ENCODE measurements at places on chromosomes 6 and 20.

DNA sequence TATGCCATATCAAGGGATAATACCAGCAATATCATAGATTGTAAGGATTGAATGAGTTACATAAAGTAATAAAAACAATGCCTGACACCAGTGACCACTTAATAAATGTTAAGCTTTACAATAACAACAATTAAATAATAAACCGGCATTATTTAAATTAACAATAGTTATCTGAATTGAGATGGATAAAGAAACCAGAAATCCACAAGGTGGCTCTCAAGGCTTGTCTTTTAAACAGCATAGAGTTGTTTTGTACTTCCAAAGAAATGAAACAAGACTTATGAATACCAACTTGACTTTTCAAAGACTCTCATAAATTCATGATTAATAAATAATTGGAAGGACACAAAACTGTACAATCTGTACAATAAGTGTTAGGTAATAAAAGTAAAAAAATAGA lies 203.1 kb downstream of the ASCC3 start:
- DNase-seq, result no peak

DNA sequence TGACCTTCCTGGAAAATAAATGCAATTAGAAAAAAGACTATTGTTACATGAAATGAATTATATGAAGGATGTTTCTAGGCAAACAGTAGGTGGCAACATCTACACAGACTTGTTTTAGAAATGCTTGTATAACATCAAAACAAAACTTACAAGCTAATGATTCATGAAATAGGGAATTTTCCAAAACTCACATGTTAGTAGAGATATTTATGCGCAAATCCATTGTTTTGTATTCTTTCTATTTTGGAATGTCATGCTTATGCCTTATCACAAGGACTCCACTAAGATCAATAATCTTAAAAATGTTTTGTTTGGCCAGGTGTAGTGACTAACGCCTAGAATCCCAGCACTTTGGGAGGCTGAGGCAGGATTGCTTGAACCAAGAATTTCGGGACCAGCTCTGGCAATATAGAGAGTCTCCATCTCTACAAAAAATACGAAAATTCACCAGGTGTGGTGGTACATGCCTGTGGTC lies 32.3 kb upstream of the LGSN start:
- no peak for DNase-seq

- no peak for DNase-seq
These were observed 62.0 kb downstream of the ATXN1 start for GRCh38 chr6:16698997-16699868.

GRCh38 chr6:24673625-24674024 lies 6.7 kb downstream of the ACOT13 start:
- DNase-seq, result no peak

- no peak for DNase-seq
These were observed 126.9 kb downstream of the KCNQ5 start for GRCh38 chr6:72748759-72749158.

DNA sequence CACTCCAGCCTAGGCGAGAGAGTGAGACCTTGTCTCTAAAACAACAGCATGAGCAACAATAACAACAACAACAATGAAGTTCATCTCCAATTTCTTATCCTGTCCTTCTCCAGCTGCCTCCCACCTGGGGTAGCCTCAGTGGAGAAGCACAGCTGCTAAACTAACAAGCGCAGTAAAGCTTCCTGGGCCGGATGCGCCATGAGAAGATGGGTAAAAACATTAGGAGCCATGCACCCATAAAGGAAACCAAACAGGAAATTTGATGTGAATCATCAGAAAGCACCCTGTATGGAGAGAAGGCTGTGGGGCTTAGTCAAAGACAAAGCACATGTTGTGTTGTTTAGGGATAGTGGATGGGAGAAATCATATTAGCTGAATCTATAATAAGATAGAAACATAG lies 61.1 kb upstream of the CCN6 start:
- DNase-seq, result no peak

DNA sequence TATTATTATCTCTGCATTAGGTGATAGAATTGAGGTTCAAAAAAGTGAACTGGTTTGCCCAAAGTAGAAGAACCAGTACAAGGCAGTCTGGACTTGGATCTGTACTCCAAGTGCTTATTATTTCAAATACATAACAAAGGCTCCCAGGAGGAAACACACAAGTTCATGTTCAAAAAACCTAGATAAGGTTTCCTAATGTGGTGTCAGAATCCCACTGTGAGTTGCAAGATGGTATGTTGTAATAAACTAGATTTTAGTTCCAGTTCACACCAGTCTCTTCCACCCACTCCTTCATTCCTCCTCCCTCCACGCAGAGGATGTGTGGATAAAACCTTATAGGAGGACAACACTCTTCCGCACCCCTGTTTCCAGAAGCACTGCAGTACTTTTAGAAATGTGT lies 42.8 kb downstream of the KIAA0319 start:
- no peak for DNase-seq

DNA sequence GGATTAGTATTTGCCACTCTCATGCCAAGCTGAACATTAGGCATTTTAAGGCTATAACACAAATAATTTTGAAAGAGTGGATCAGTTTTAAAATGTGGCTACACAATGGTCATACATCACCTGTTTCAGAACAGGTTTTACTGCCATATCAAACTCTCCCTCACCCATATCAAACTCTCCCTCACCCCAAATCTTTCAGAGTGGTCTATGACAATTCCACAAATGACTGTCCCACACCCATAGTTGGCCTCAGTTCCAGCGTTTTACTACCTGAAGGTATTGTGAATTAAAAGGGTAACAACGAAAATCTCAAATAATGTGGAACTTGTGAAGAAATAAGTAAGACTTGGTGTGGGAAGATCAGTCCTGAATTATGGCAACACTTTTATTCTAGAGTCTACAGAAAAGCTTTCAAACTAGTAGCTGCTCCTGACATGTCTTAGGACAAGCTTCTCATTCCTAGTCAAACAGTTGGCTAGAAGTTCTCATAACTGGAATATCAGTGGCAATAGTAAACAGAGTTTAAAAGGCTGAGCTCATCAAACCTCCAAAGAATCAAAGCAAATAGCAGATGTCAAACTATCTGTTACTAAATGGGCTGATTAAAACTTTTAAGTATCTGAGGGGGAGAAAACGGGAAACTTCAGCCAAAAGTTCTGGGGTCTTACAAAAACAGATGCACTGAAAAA lies 52.4 kb downstream of the MAP3K7 start:
- no peak for DNase-seq

GRCh38 chr6:98894810-98895209 lies 52.9 kb downstream of the FBXL4 start:
- no peak for DNase-seq

GRCh38 chr6:6900569-6901204 lies 207.1 kb upstream of the RREB1 start:
- DNase-seq, result no peak

DNA sequence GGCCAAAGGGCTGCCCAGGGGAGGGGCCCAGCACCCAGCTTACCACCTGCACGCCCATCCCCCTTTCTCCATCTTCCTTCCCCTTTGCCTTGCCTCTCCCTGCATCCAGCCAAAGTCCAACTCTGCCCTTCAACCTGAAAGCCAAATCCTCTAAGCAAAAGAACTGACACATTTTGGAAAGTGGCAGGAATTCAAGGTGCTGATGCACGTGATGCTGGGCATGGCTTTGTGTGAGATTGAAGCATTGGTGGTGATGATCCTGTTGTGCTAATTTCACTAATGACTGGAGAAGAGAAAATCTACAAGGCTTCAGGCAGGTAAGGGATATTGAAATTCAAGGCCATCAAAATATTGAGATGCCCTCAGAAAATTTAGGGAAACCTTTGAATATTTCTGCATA lies 23.3 kb downstream of the SYNDIG1 start:
- DNase-seq, result no peak

DNA sequence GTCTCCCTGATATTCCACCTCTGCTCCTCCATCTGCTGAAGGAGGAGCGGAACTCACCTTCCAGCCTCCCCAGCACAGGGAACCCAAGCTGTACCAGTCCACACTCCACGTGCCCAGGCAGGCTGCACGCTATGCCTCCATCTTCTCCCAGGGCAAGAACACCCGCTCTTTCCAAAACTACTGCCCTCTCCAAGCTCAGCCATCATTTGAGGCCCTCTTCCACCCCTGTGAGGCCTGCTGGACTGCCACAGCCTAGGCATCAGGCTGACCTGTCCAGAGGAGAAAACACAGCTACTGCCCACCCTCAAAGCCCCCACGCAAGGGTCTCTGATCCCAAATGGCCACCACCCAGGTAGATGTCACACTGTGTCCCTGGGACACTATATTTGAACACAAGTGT lies 99.9 kb downstream of the PRND start:
- DNase-seq, result no peak

DNA sequence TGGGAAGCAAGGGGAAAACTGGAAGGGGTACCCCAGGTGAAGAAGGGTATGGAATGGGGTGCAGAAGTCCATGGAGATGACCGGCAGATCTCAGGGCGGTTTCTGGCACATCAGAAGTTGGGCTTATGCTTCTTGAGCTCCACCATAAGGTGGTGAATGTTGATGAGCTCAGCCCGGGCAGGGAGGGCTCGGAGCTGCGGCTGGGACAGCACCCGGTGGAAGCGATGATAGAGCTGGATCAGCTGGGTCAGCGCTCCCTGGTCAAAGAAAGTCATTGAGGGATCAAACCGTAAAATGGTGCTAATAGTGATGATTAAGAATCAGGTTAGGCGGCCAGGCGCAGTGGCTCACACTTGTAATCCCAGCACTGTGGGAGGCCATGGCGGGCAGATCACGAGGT lies 20.9 kb downstream of the VPS52 start:
- DNase-seq, result no peak

- DNase-seq, result no peak
These were observed 36.2 kb downstream of the PXDC1 start for GRCh38 chr6:3715285-3715684.

- no peak for DNase-seq
These were observed 3.6 kb downstream of the PARD6B start for GRCh38 chr20:50734730-50735679.

GRCh38 chr6:113184736-113185135 lies 672.4 kb upstream of the MARCKS start:
- no peak for DNase-seq

DNA sequence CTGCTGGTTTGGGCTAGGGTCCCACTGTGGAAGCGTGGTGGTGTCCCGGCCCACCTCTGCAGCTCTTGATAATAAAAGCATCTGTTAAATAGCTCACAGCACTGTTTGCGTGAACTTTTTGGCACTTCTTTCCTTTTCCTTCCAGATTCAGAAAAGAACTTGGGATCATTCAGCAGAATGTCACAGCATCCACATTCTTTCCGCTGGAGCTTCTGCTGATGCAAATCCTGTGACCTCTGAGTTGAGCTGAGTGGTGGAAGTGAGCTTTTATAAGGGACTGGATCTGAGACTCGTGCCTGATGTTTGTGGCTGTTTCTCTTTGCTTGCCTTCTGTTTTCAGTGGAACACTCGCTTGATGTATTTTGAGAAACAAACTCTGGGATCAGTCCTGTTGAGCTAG lies 3.9 kb downstream of the OSBPL2 start:
- no peak for DNase-seq

GRCh38 chr6:4402477-4402976 lies 267.2 kb upstream of the ECI2 start:
- DNase-seq, result no peak

DNA sequence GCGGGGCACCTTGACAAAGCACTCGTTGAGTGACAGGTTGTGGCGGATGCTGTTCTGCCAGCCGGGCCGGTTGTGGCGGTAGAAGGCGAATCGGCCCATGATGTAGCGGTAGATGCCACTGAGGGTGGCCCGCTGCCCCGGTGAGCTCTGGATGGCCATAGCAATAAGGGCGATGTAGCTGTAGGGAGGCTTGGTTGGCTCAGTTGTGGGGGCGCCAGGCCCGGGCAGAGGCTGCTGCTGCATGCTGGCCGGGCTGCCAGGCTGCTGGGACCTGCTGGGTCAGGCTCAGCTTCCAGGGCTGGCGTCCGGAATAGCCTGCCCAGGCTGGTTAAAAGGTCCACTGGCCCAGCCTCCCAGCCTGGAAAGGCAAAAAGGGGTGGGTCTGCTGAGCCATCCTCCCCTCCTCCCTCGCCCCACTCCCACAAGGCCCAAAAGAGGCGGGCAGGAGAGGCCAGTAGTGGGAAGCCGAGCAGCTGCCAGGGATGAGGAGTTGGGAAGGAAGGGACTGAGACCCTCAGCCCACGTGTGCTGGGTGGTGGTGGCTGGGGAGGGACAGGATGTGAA lies at the start of gene FOXS1:
FOXS1 (minus strand) TSS at position 305 of the 564 bp plus-strand sequence; CDS start at position 243, 62 bp downstream.
- no peak for DNase-seq

DNA sequence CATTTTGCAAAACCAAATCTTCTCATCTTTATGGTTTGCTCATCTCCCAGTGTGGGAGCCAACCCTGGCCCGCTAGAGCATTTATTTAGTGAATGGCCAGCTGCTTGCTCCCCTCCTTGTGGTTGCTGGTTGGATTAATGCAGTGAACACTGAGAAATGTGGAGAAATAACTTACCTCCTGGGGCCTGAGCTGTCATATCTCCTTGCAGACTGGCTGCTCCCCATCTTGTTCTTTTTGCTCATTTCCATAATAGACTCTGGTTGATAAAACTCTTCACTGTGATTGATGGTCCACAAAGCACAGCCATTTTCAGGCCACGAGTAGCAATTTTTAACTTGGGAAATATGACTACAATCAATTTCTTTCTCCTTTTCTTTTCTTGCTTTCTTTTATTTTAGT lies 1078.5 kb upstream of the FLRT3 start:
- DNase-seq, result no peak

DNA sequence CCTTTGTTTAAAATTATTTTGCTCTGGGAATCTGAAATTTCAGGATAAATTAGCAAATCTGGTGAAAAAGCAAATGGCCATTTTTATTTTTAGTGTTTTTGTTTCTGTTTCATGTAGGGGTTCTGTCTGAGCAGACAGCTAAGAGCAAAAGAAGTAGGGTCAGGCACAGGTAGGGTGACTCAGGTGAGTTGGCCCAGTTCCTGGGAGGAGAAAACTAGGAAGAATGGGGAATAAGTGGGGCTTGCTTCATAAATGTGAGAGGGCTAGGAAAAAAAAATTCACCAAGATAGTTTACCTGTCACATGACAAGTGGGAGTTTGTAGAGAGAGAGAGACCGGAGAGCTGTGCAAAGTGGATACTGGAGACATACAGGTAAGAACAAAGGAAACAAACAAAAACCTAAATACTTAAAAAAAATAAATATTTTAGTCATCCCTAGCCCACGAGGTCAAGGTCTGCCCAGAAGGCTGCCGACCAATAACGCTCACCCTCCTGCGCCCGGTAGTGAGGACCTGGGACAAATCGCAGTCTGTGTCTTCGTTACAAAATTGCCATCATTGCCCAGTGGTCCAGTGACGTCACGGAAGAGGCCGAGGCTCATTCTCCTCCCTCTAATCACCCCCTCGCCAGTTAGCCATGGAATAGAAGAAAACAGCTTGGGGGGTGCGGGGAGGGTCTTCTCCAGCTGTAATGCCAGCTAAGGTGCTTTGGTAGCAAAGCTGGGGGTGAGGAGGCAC lies 2.3 kb downstream of the THBD start:
- DNase-seq, result no peak

DNA sequence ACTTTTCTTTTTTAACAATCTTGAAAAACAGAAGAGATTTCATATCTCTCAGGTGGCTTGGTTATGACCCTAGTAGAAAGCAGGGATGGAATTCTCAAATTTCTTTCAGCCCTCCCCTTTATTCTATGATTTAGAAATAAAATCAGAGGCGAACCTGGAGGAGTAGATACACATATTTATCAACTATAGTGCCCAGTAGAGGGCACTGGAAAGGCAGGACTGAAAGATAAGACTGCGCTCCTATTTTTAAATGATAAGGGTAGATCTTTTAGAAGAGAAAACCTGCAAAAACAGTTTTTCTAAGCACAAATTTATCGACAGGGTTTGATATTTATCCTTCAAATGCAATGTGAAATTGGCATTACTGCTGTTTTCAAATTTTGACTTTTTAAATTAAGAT lies 1296.6 kb downstream of the EPHA7 start:
- no peak for DNase-seq

- DNase-seq, result no peak
These were observed 49.0 kb upstream of the ASF1A start for GRCh38 chr6:118844915-118845314.

Data from GM12892 (cell line).